ENCODE measurements at places on chromosomes 7 and 10.
A peak's percentile ranks its signal among the peaks of the same experiment; 100 is the strongest.

GRCh38 chr10:110671788-110672579 is 27.8 kb downstream of the RBM20 start:
- peak; percentile 37 for DNase-seq

DNA sequence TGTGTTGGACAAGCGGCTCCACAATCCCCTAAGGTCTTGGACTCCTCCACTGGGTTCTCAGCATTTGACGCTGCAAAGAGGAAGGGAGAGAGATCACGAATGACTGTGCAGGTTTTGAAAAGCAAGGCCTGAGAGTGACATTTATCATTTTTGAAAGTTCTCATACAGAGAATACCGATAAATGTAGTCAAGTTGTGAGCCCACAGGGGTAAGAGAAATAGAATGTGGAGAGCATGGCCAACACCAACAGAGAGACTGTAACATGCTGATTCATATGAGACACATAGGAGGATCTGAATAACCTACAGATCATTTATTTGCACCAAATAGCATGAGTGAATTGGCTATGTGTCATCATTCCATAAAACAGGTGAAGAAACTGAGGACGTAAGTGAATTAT is 230.5 kb upstream of the MBL2 start:
- DNase-seq: no peak

DNA sequence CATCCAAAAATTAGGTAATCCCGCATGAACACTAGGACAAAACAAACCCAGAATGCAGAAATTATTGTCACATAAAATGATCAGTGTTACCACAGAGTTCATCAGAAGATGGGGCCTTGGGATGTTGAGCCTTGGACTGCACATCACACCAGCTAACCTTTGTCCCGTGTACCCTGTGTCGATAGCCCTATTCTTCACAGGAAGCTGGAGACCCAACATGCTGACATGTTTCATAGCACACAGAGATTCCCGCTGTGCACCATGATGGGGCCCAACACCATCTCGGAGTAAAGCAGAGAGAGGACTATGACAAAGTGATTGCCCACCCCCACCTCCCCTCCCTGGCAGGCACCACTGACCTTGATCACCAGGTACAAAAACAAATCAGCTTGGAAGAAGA is 4.5 kb downstream of the PTPRN2 start:
- DNase-seq: no peak

GRCh38 chr7:21617513-21617912 is 74.7 kb downstream of the DNAH11 start:
- DNase-seq: no peak

DNA sequence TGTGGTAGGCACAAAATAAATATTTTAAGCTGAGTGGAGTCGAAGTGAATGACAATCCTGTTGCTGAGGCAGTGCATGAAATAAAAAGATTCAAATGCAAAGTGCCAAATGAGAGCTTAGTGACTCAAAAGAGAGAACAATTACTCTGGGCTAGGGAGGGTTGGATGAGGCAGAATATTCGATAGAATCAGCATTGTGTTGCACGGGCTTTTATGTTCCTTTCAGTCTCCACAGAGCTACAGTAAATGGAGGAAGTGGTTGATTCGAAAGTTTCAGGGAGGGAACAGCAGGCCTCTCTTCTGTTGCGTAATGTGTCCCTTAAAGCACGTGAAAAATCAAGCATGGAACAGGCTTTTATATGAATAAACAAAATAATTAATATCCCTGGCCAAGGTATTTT is 599.3 kb upstream of the CELF2 start:
- DNase-seq: no peak

GRCh38 chr10:93752761-93753160 is 5.0 kb upstream of the LGI1 start:
- no peak for DNase-seq

DNA sequence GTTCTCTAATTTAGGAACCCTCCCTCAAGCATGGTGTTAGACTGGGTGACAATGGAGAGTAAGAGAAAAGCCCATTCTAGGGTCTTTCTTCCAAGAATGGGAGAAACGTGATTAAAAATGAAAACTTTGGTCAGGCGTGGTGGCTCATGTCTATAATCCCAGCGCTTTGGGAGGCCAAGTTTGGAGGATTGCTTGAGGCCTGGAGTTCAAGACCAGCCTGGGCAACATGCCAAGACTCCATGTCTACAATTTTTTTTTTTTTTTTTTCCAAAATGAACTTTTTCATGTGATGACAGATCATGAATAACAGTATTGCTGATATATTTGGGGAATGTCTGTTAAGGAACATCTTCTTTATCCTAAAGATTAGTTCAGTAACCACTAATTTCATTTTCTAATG is 194.6 kb downstream of the MLLT10 start:
- DNase-seq: no peak

GRCh38 chr10:11429439-11430052 is 181.9 kb downstream of the USP6NL start:
- no peak for DNase-seq

GRCh38 chr10:547591-548081 is 141.8 kb downstream of the DIP2C start:
- DNase-seq: no peak

- DNase-seq: no peak
Observed at GRCh38 chr7:33050535-33051318, 11.8 kb downstream of the NT5C3A start.

All from effector CD8-positive, alpha-beta T cell (primary cell).